ENCODE measurements at places on chromosomes 12 and 14. TPM values are rescaled to one million over a fixed set of nuclear protein-coding genes. Genes with fewer than 3 reads are reported as not detected.

DNA sequence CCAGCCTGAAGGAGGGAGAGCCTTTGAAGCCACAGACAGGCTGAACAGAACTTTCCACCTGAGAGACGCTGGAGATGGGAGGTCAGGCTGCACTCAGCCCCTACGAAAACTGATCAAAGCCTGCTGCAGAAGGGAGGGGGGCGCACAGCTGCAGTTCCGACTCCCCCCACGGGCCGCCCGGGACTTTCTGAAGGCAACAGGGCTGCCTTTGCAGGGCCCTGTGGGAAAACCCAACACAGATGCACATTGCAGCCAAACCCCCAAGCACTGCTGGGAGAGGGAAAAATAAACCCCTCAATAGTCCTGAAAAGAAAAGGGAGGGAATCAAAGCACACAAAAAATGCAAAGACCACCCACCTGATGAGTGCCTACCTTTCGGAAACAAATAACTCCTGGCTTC, 290.6 kb downstream of the ZFP36L1 start:
- DNase-seq, result no peak

GRCh38 chr12:93434256-93434865, 7.4 kb downstream of the UBE2N start:
- DNase-seq, result no peak

GRCh38 chr12:106740818-106741217, 33.7 kb upstream of the RIC8B start:
- DNase-seq, result no peak

DNA sequence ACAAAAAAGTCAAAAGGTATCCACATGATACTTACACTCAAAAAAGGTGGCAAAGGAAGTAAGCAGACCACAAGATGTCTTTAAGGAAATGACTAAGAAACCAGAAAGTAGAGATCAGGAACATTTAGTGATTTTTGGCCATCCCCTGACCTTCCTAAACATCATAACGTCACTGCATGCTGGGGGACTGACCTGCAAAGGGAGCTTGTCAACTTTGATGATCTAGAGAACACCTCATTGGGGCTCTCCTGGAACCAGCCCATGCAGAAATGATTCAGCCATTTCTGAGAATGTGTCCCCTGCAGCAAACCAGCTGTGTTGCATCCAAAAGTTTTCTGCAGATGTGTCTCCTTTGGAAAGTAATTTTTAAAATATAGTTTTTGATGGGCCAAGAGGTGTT, 152.2 kb upstream of the RASSF8 start:
- no peak for DNase-seq

- DNase-seq, result peak; percentile 25
Observed at GRCh38 chr14:99320105-99320572, 48.1 kb upstream of the BCL11B start.

DNA sequence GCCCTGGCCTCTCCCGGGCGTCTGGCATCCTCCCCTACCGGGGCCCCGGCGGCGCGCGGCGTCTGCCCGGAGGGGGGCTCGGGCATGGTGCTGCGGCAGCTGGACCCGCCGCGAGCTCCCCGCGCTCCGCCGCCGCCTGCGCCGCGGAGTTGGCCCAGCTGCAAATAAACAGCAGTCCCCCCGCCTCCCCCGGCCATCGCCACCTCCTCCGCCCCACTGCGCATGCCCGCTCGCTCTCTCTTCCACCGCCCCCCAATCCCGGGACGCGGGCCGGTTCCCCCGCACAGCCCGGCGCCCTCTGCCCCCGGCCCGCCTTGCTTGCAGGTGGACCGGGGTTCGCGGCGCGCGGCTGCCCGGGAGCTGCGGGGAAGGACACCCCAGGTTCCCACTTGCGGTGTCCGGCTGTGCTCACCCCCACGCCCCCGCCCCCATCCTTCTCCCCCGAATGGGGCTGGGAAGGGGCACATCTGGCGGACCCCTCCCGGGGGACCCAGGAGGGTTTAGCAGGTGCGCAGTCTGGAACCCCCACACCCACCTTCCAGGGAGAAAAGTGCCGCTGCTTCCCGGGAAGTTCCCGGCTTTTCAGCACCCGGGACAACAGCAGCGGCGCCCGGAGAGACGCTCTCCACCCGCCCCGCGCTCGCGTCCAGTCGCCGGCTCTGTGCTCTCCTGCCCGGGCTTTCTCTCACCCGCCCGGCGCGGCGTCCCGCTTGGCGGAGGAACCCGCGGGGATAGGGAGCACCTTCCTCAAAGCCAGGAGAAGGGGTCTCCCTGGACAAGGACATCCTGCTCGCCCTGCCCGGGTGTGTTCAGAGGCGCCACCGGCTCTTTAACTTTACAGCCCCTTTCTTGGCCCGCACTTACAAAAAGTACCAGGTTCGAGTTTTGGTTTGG, at the start of gene TMTC1:
TMTC1 (minus strand) TSS at position 170 of the 894 bp plus-strand sequence. CDS start 191 bp downstream, outside the sequence.
- no peak for DNase-seq

GRCh38 chr14:52840877-52841276, 49.5 kb upstream of the GNPNAT1 start:
- DNase-seq, result peak; percentile 23

RPS6KL1 gene
- total RNA-seq, result not detected

ADAM21 gene
- total RNA-seq, result not detected

DNA sequence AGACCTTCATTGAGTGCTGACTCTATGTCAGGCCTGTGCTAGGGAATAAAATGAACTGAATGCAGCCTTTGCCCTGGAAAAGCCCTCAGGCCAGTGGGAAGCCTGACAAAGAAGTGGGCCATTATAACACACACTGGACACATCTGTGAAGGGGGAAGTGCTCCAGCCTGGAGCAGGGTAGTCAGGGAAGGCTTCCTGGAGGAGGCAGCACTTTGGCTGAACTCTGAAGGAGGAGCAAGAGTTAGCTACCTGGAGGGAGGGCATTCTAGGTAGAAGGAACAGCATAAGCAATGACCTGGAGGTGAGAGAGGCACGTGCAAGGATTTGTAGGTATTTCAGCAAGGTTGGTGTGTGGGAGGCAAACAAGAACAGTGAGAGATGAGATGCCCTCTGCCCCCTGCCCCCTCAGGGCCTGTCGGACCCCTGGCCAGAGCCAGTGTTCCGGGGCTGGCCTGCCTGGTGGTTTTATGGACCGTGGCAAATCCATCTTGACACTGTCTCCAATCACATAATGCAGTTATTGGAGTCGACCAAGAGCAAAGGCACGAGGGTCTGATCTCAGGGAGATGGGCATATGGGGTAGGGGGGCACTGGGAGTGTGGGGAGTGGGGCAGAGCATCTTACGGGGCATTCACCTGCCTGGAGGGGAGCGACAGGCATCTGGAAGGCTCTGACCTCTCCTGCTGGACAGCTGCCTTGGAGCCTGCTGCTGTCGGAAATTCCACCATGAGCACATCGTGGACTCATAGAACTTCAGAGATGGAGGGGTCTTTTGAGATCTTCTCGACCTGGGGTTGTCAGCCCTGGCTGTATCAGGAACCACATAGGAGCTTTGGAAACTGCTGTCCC, 2.7 kb upstream of the FAM222A start:
- no peak for DNase-seq

FOXN4 gene
- not detected for total RNA-seq

DNA sequence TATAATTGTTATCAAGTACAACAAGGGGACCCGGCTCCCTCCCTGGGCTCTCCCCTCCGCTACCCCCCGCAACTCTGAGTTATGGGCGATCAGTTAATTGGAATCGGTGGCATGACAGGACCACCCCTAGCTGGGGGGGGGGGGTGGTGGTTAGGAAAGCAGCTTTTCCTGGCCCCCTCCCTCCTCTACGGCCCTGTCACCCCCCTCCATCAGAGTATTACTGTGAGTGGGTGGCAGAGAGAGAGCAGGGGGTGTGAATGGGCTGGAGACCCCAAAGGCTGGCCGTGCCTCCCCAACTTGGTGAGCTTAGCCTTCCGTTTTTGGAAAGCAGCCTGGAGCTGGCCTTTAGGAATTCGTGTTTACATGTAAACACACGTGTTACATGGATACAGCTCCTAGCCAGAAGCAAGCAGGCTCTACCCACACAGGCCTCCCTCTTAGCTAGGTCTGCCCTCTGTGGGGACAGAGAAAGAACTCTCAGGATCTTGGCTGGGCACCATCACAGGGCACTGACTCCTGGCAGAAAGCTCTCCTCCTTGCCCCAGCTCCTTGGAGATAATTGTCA, 1.1 kb upstream of the HOXC4 start:
- no peak for DNase-seq

IAPP gene
- not detected for total RNA-seq

DNA sequence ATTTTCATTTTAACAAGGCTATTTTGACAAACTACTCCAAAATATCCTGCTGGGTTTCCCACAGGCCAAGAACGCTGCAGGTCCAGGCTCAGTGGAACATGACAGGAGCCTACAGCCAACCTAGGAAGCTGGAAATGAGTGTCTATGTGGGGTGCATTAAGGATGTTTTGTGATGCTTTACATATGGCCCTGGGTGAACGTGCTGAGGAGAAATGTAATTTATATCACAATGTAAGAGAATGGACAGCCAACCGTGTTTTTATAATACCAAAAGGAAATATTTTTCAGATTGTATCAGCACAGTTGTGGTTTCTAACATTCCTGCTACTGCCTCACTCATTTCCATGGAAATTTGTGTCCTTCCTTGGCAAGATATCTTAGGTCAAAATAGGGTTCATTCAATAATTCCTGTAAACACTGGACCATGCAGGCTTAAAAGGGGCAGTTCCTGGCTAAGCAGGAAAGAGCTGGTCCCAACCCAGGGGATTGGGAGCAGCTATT, 51.5 kb downstream of the ST8SIA1 start:
- DNase-seq, result peak; percentile 31

GRCh38 chr14:55593698-55594097, 13.7 kb downstream of the KTN1 start:
- DNase-seq, result no peak

DNA sequence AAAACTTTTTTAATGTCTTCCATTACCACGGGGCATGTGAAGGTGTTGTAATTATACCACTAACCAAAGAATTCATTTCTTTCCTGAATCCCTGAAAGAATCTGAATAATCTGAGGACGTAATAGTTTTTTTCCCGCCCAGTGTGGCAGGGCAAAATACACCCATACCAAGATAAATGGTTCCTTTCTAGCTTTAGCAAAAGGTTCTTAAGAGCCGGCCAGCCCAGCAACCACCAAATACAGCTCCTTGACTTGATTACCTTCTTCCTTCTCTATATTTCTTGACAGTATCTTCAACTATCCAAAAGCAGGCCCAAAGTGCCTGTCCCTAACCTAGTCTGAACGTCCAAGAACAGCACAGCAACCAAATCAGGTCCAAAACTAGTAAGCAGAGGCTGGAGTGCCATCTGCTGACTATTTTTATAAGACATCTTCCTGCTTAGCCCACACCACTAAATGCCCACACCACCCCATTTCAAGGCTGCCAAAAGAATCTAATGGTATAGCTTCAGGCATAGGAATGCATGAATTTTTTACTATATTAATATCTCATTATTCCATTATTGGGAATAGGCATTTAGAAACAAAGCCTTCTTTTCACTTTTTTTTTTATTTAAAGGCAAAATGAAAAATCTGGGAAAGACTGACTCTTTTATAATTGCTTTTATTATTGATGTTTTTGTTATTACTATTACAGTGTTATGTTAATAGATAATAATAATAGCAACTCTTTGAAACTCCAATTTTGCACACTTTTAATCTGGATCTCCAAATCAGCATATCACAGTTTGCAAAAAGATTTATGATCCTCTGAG, 524.4 kb downstream of the MED13L start:
- peak; percentile 46 for DNase-seq

DCN gene
- 71.4 TPM for total RNA-seq

CDH24 gene
- 4.8 TPM for total RNA-seq

MIP gene
- total RNA-seq, result not detected

GRCh38 chr12:131457331-131458047, 253.4 kb upstream of the SFSWAP start:
- DNase-seq, result peak; percentile 26

DNA sequence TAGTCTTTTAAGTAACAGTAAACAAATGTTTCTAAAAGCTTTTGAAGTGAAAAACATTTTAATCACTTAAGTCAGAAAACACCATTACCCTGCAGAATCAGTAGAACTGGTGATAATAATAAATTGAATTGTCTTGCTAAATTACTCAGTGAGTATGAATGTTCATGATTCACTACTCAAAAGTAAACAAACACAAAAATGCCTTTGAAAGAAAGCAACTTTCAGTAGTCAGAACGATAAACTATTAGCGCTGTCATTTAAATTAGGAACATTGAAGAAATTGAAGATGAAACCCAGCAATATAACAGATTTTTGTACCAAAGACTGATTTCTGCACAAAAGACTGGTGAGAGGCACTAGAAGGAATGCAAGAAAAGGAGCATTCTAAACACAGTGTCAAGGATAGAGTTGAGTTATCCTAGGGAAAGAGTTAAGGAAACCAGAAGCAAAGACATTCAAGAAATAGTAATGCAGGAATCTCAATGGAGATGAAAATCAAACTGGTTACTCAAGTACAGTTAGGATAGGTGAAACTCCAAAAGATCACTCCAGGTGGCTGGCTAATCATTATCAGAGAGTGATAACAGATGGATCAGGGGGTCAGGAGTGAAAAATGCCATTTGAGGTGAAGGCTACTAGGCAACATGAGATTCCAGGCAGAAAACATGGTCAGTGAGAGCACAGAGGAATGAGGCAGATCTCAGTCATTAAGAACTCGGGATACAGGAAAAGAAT, 77.4 kb upstream of the ALG10 start:
- no peak for DNase-seq

KRT77 gene
- total RNA-seq, result not detected

All from SJSA1 (cell line).